ENCODE measurements at places on chromosomes 2 and 18.

DNA sequence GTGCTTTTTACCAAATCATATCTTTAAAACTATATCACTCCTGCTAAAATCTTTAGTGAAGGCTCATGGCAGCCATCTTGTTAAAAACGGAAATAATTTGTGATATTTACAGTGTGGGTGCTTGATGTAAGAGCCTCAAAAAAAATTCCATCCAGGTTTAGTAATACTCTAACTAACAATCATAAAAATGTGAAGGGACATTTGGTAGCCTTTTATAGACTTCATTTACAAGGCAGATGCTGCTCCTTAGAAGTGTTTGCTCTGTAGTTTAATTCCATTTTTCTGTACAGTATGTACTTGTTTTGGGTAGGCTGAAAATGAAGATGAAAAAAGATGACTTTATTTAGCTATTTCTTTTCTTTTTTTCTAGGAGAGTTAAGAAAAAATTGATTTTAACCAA is 525.0 kb downstream of the ZEB2 start:
- no peak for DNase-seq

GRCh38 chr18:46148810-46149209 is 44.6 kb downstream of the HAUS1 start:
- peak; percentile 11 for DNase-seq

- DNase-seq: no peak
These were observed 46.5 kb downstream of the TRAK2 start for GRCh38 chr2:201404699-201405280.

DNA sequence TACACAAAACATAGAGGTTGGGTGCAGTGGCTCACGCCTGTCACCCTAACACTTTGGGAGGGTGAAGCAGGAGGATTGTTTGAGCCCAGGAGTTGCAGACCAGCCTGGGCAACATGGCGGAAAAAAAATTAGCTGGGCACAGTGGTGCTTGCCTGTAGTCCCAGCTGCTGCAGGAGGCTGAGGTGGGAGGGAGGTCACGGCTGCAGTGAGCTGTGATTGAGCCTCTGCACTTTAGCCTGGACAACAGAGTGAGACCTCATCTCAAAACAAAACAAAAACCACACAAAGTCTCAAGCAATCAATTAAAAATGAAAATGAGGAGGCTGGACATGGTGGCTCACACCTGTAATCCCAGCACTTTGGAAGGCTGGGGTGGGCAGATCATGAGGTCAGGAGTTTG is 4.9 kb downstream of the NOP58 start:
- no peak for DNase-seq

DNA sequence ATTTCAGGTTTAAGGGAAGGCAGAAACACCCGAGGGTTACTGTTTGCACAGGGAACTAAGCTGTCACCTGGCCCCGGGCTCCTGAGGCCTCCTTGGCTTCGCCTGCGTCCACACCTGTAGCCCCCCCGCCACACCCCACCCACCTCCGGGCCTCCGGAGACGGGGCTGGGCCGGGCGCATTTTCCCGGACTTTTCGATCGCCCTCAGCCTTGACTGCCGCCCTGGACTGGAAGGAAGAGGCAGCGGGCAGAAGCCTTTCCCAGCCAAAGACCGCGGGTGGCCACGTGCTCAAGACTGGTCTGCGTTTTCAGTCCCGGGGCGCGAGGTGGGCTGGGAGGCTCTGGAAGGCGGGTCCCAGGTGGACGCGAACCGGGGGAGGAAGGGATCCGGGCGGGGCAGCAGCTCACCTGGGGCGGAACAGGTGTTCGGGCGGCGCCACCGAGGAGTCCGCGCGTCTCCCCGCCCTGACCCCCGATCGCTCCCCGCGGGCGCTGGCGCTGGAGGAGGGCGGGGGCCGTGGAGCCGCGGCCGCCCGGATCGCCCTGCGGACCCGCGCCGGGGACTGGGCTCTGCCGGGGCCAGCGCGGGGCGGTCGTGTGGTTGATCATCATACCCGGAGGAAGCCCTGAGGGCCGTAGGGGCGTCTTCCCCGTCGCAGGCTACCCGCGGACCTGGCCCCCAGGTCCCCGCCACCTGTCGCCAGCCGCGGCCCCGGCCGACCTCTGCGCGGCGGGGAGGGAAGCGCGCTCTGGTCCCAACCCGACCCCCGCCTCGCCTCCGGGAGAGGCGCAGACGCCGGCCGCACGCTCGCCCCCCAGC is 3.2 kb downstream of the ID2 start:
- peak; percentile 66 for DNase-seq

- no peak for DNase-seq
These were observed 17.8 kb upstream of the INO80C start for GRCh38 chr18:35515460-35516130.

GRCh38 chr2:10534514-10535250 is 86.6 kb upstream of the ODC1 start:
- DNase-seq: no peak

- no peak for DNase-seq
These were observed 105.5 kb downstream of the MYCN start for GRCh38 chr2:16045653-16046352.

- no peak for DNase-seq
These were observed 167.4 kb upstream of the RAB6C start for GRCh38 chr2:129812071-129812470.

- DNase-seq: no peak
These were observed 273.9 kb upstream of the SESTD1 start for GRCh38 chr2:179538406-179539123.

- no peak for DNase-seq
These were observed 63.4 kb downstream of the INPP4A start for GRCh38 chr2:98507891-98508708.

DNA sequence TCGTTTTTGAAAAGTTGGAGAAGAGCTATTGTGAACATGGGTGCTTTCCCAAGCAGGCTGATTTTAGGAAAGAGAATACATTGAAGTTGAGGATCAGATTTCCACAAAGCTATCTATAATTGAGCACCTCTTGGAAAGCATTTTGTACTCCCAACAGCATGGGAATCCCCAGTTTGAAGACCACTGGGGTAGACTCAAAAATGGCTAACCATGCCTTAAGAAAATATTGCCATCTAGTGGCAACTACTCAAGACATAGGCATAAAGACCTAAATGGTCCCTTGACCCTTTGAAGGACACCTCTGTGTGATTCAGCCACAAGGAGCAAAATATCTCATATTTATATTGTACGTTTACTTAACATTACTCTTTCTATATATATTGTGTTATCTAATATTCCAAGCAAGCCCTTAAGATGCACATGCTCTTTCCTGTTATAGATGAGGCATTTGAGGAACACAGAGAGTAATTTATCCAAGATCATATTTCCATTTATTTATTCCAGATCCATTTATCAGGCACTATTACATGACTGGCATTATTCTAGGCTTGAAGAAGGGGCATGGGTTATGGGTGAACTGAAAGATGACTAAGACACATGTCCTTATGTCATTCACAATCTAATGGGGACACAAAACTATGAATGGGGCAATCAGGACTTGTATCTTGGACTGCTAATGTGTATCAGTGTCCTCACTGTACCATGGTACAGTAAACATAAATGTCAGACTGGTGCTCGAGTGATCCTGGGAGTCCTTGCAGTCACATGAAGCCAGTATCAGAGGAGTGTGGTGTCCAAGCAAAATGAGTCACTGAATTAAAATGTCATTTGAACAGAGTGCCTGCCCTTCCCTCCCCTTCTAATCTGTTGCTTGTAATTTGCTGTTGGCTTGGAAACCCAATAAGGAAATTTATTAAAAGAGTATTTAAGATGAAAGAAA is 121.0 kb upstream of the XPO1 start:
- DNase-seq: no peak

GRCh38 chr2:241121008-241121407 is 18.9 kb upstream of the MTERF4 start:
- DNase-seq: no peak

DNA sequence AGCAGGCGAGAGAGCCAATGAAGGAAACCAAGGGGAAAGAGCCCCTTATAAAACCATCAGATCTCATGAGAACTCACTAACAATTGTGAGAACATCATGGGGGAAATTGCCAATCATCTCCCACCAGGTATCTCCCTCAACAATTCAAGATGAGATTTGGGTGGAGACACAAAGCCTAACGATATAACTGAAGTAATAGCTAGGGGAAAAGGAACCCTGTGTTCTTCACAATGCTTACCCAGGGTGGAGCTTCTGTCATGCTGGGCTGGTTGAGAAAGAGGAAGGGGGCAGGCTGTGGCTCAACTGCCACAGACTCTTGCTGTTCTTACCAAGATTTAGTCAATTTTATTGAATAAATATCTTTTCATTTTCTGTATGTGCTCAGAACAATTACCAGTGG is 392.1 kb upstream of the HS6ST1 start:
- no peak for DNase-seq

DNA sequence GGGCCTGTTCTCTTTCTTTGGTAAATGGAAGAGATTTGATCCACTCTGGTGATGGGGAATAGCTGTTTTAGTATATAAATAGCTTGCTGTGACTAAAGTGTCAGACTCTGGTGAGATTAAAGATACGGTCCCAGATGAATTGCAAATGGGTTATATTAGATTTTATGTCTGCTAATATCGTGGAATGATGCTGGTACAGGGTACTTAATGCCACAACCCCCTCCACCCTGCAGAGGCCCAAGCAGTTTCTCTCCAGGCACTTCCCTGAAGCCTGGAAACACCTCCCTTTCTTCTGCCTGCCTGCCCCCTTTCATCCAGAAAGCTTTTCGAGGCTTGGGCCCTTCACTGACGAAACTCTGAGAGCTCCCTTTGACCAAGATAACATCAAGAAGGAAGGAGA is 21.4 kb upstream of the RFX8 start:
- DNase-seq: no peak

- peak; percentile 18 for DNase-seq
These were observed 217.1 kb downstream of the MREG start for GRCh38 chr2:215796140-215796855.

DNA sequence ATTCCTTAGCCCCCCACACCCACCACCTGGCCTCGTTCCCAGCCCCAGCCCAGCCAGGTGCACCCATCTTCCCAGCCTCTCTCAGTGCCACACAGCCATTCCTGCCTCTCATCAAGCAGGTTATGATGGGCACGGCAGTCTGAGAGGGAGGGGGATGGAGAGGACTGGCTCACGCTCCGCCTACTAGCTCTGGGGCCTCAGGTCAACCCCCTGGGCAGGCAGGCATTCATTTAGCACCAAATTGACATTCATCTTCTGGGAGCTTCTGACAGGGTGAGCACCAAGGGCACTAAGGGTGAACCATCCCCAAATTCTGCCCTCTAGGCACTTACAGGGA is 66.2 kb upstream of the FOSL2 start:
- no peak for DNase-seq

- no peak for DNase-seq
These were observed 31.7 kb downstream of the LRP2 start for GRCh38 chr2:169330555-169331198.

DNA sequence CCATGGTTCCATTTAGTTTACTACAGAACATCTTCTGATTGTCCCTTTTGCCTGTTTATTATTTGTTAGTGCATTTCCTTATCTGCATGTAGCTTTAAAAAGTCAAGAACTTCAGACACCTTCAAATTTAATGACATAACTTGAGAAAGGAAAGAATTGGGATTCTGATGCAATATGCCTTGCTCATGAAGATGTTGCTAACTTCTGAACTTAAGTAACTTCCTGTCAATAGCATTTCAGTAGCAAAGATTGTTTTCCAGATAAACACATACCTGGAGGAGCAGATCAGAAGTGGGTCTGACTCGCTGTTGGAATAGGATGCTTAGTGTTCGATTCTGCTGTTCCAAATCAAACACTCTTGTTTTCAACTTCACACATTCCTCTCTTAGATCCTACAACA is 190.2 kb upstream of the LYPD1 start:
- DNase-seq: no peak

- DNase-seq: no peak
These were observed at the start of gene SCN2A for GRCh38 chr2:165239230-165239629. Gene SCN2A (plus strand): TSS chr2:165239414. CDS start chr2:165295824, 56,410 bp downstream.

DNA sequence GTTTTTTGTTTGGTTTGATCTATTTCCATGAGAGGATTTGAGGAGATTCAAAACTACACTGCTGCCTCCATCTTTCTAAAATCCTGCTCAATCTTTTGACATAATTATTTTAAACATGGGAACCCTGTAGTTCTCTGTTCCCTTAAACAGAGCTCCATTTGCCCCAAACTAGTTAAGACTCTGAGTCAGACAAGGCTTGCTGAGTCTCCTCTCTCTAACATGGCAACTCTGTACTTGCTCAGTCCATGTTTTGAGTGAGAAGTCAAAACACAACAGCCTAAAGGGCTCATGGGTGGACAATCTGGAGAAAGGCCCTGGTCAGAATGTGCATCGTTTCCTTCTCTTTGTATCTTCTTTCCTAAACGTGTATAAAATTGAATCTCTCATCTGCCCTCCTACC is 7.1 kb upstream of the STAMBP start:
- no peak for DNase-seq

DNA sequence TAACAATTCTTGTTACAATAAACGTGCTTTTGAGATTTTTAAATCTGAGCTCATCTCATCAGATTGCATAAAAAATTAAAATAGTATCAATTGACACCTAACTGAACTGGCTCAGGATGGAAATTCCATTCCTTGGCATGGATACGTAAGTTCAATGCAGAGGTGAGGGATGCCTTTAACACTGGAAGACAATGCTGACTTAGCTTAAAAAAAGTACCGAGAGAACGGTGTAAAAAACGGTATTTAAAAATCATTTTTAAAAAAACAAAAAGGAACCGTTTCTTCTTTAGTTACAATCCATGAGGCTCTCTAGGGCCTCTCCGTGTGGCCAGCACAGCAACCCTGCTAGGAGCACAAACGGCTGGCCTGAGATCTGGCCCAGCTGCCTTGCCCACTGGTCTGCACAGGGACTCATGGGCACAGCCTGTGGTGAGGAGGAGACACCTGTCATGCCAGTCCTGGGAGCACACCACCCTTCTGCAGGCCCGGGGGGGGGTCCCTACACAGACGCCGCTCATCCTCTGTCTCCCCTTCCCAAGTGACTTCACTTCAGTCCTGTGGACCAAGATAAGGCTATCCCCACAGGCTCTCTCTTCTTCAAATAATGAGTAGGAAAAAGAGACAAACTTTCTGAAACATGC is 45.2 kb downstream of the FAM168B start:
- no peak for DNase-seq

- no peak for DNase-seq
These were observed 277.9 kb upstream of the THSD7B start for GRCh38 chr2:136487421-136487820.

GRCh38 chr2:241490825-241491506 is 17.4 kb downstream of the STK25 start:
- DNase-seq: no peak

DNA sequence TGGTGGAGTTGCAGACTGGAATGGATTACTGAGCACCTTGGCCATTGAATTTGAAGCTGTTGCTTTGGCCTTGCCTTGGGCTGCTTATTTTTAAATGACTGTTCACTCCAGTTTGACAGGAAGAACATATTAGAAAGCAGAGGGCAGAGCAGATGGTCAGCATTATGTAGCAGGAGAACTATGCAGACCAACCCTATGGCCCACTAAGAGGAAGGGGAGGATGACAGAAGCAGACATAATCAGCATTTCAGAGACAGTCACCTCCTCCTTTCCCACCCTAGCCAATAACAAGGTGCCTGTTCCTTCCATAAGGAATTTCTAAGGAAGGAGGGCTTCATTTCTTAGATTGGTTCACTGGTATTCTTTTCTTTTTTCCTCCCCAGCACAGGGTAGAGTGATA is 2.4 kb downstream of the CHRNA1 start:
- no peak for DNase-seq
